ENCODE measurements at places on chromosomes 1 and 21. TPM values are rescaled to one million over a fixed set of nuclear protein-coding genes. Genes with fewer than 3 reads are reported as not detected.

The NECTIN4 gene
- not detected for total RNA-seq

The SH2D5 gene
- 1.6 TPM for total RNA-seq

The LRRIQ3 gene
- 1.3 TPM for total RNA-seq

The TBX15 gene
- total RNA-seq: 0.63 TPM

The DNASE2B gene
- not detected for total RNA-seq

The RPTN gene
- not detected for total RNA-seq

The LIN28A gene
- total RNA-seq: not detected

The KLHDC7A gene
- not detected for total RNA-seq

The DMRTA2 gene
- 0.18 TPM for total RNA-seq

The SLAMF9 gene
- total RNA-seq: not detected

The NBPF4 gene
- total RNA-seq: not detected

The COL24A1 gene
- 0.27 TPM for total RNA-seq

The PLA2G5 gene
- total RNA-seq: 0.36 TPM

The WASF2 gene
- total RNA-seq: 37.9 TPM

The SAMD11 gene
- 1.6 TPM for total RNA-seq

The C1QB gene
- not detected for total RNA-seq

The UBE2Q1 gene
- 26.1 TPM for total RNA-seq

The TTC13 gene
- total RNA-seq: 15.1 TPM

The PTPRC gene
- not detected for total RNA-seq

The FABP3 gene
- total RNA-seq: 44.2 TPM

The LRP8 gene
- total RNA-seq: 13.6 TPM

The KCNA2 gene
- total RNA-seq: not detected

The FUBP1 gene
- total RNA-seq: 32.4 TPM

The FAM163A gene
- total RNA-seq: not detected

The CHI3L1 gene
- 3.0 TPM for total RNA-seq

The OLFML2B gene
- 14.5 TPM for total RNA-seq

The OR2AK2 gene
- not detected for total RNA-seq

The SLC35F3 gene
- not detected for total RNA-seq

The AJAP1 gene
- total RNA-seq: 0.57 TPM

The TENT5C gene
- 0.45 TPM for total RNA-seq

The NBL1 gene
- 105 TPM for total RNA-seq

The PLA2G2C gene
- total RNA-seq: not detected

The ACBD3 gene
- 72.0 TPM for total RNA-seq

The AADACL3 gene
- total RNA-seq: not detected

The ADAM30 gene
- total RNA-seq: not detected

The ERICH3 gene
- total RNA-seq: not detected

The EXTL1 gene
- 0.18 TPM for total RNA-seq

The KCNA3 gene
- total RNA-seq: under 0.01 TPM

The SH3BGRL3 gene
- total RNA-seq: 114 TPM

The KISS1 gene
- total RNA-seq: not detected

The DNAJC28 gene
- total RNA-seq: 3.7 TPM

The HOOK1 gene
- not detected for total RNA-seq

The PDZK1IP1 gene
- not detected for total RNA-seq

The AUNIP gene
- total RNA-seq: 4.8 TPM

The OLIG2 gene
- total RNA-seq: not detected

The GOLT1A gene
- total RNA-seq: not detected

The CELA2A gene
- not detected for total RNA-seq

The FCRL4 gene
- not detected for total RNA-seq

The FCGR3A gene
- total RNA-seq: not detected

The PLA2G2A gene
- 0.27 TPM for total RNA-seq

The CAPZA1 gene
- total RNA-seq: 281 TPM

The RPRD2 gene
- 19.3 TPM for total RNA-seq

The STRIP1 gene
- 50.3 TPM for total RNA-seq

The NCF2 gene
- 0.74 TPM for total RNA-seq

The LCK gene
- total RNA-seq: not detected

The OR2M3 gene
- total RNA-seq: not detected
